ENCODE measurements at places on chromosomes 7 and 10. TPM values are rescaled to one million over a fixed set of nuclear protein-coding genes. Genes with fewer than 3 reads are reported as not detected.

ELN gene
- not detected for polyA plus RNA-seq

YWHAG gene
- 276 TPM for polyA plus RNA-seq

ASAH2 gene
- polyA plus RNA-seq, result 20.8 TPM

MALRD1 gene
- not detected for polyA plus RNA-seq

CDK1 gene
- polyA plus RNA-seq, result 4.5 TPM

ZC3HAV1L gene
- polyA plus RNA-seq, result not detected
